ENCODE measurements at places on chromosomes 4 and X. TPM values are rescaled to one million over a fixed set of nuclear protein-coding genes. Genes with fewer than 3 reads are reported as not detected.

DNA sequence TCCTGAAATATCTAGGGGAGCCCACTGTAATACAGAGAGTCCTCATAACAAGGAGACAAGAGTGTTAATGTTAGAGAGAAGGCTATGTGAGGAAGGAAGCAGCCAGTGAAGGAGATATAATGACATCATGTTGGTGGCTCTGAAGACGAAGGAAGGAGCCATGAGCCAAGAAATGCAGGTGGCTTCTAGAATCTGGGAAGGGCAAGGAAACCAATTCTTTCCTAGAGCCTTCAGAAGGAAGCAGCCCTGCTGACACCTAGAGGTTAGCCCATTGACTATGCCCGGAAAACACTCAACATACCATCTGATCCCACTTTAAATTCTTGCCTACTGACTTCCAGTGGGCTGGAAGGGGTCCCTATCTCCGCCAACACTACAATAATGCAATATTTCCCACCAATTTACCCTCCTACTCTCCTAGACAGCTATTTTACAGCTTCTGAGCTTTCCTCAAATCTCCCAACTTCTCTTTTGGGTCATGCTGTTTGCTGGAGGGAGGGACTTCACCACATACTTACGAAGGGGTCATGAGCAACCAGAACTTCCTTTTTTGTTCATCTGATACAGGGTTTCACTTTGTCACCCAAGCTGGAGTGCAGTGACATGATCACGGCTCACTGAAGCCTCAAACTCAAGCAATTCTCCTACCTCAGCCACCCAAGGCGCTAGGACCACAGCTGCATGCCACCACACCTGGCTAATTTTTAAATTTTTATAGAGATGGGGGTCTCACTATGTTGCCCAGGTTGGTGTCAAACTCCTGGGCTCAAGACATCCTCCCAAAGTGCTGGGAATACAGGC, 25.2 kb upstream of the G3BP2 start:
- no peak overlapping the region for H3K4me3 ChIP-seq
- peaks cover 4% of the 10 kb centered on the region for H3K36me3 ChIP-seq
- no peaks in the 10 kb centered on the region for H3K4me1 ChIP-seq

DNA sequence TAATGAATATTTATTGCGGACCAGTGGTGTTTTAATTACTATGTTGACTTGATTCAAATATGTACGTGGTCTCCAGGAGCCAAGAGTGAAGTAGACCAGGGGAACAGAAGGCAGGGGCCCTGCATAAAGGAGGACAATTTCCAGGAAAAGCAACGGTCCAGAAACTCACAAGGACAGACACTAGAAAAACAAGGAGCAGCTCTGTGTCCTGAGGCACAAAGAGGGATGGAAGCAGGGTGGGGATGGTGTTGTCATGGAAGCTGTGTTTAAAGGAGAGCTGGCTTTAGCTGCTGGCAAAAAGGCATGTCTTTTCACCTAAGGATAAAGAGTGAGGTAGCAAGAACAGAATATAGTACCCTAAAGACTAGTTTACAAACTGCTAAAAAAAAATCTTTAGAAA, 254.1 kb upstream of the TENM3 start:
- H3K4me3 ChIP-seq: no peak overlapping the region
- peaks cover 18% of the 10 kb centered on the region for H3K4me1 ChIP-seq
- no peak overlapping the region for H3K27ac ChIP-seq
- peaks cover 5% of the 10 kb centered on the region for H3K36me3 ChIP-seq

DNA sequence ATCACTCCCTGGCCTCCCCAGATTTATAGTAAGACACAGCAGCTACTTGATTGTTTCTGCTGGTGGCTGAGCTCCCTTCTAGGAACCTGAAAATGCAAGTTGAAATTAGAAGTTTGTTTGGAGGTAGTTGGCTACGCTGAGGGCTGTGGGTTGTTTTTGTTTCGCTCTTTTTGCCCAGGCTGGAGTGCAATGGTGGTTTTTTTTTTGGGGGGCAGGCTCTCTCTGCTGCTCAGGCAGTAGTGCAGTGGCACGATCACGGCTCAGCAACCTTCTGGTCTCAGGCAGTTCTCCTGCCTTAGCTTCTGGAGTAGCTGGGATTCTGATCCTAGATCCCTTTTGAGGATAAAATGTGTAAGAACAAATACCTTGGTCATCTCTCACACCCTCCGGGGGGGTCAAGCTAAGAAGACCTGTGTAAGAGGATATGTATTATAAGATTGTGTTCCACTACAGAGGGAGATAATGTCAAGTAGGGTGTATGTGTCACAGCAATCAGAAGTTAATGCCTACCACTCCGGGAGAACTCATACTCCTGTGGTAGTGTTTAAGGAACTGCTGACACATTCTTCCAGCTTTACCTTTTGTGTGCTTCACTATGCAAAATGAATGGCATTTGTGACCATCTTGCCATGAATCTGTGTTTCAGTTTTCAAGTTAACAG, 9.7 kb downstream of the JADE1 start:
- H3K4me1 ChIP-seq: peaks cover 49% of the 10 kb centered on the region
- no peak for DNase-seq
- H3K27me3 ChIP-seq: no peaks in the 10 kb centered on the region
- no peak overlapping the region for H3K4me3 ChIP-seq
- no peaks in the 10 kb centered on the region for H3K36me3 ChIP-seq

- H3K27me3 ChIP-seq: peaks cover 1% of the 10 kb centered on the region
- no peaks in the 10 kb centered on the region for H3K4me1 ChIP-seq
- H3K4me3 ChIP-seq: no peak overlapping the region
- no peak overlapping the region for H3K27ac ChIP-seq
These were observed 23.3 kb upstream of the SCML2 start for GRCh38 chrX:18377796-18378195.

GRCh38 chrX:124232523-124233201, 99.8 kb upstream of the TEX13D start:
- no peaks in the 10 kb centered on the region for H3K4me1 ChIP-seq
- no peak overlapping the region for H3K27ac ChIP-seq
- no peaks in the 10 kb centered on the region for H3K27me3 ChIP-seq
- H3K4me3 ChIP-seq: no peak overlapping the region
- no peak for DNase-seq

DNA sequence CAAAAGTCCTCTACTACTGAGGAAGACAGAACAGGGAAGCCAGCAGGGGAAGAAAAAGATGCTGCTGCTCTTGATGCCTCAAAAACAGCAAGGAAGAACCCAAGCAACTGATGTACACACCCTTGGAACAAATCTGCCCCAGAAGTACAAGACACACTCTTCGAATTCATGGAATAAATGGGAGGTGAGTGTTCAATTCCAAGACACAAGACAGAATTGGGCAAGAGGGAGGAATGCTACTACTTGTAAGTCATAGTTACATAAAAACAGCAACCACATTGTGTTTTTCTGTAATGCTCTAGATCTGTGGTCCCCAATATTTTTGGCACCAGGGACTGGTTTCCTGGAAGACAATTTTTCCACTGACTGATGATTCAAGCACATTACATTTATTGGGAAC, 58.0 kb upstream of the H2AZ1 start:
- H3K27me3 ChIP-seq: no peaks in the 10 kb centered on the region
- no peak overlapping the region for H3K27ac ChIP-seq

DNA sequence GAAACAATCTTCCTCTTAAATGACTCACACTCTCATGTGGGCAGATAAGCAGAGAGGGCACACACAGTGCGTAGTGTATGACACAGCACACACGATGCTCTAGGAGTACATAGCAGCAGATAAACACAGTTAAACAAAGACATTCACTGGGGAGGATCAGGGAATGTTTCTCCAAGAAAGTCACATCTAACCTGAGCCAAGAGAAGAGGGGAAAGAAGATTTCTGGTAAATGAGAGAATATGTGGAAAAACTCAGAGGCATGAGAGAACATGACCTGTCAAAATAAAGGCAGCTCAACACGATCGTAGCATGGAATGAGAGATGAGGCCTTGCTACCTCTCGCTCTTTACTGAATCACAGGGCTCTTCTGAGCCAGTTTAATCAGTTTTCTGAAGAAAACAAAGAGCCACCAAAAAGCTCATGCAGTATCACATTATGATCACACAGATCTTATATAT, 251.0 kb downstream of the ANK2 start:
- peak overlapping the region; percentile 55 for H3K27ac ChIP-seq
- H3K4me1 ChIP-seq: peaks cover 23% of the 10 kb centered on the region
- no peaks in the 10 kb centered on the region for H3K27me3 ChIP-seq
- no peak for DNase-seq
- H3K4me3 ChIP-seq: no peak overlapping the region

DNA sequence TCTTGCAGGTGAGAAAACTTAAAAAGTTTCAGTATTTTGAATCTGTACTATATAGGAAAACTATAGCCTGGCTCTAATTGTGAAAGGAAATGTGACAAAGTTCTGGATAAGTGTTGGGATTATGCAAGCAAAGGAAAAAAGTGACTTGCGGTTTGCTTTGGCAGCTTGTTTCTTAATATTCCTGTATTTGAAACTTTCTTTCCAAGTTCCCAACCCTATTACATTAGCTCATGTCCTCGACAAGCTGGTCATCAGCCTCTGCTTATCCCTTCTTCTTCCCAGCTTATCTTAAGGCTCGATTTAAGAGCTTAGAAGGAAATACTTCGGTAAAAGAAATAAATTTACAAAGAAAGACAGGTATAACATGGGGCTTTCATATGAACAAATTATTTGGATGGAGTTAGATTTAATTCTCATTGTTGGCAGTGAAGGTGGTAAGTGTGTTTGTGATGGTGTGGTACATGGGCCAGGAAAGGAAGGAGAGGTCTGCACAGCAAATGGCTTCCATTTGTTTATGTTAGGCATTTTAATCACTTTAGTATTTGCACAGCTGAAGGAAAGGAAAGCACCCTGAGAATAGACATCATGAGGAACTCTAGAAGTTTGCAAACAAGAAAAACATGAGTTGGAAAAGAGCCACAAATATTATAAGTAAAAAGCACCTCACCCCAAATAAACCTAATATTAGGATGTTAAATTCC, 5.1 kb upstream of the MYOZ2 start:
- no peaks in the 10 kb centered on the region for H3K27me3 ChIP-seq
- DNase-seq: no peak

DNA sequence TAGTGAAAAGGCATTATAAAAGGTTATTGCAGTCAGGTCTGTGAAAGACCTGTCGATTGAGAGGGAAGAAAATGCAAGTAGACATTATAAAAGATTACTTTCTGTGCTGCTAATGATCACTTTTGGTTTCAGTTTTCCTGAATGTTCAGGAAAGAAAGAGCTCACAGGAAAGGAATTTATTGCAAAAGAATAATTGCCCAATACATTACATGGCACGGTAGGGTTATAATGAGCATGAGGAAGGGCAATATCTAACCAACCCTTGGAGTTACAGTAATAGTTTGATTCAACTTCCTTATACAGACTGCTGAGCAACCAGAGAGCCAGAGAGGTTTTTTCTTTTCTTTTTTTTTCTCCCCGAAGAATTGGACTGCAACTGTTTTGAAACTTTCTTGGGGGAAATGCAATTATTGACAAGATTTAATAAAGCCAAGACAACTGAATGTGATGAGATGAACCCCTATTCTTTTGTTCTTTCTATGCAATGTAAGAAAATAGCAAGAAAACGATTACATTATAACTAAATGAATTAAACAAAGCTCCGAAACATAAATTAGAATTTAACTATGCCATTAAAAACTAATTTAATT, 247.0 kb downstream of the C4orf33 start:
- H3K36me3 ChIP-seq: no peaks in the 10 kb centered on the region
- H3K4me1 ChIP-seq: peaks cover 52% of the 10 kb centered on the region
- peak overlapping the region; percentile 33 for H3K27ac ChIP-seq
- H3K27me3 ChIP-seq: peaks cover 3% of the 10 kb centered on the region

GRCh38 chr4:87068583-87069021, 133.8 kb downstream of the AFF1 start:
- H3K4me3 ChIP-seq: no peak overlapping the region
- H3K27ac ChIP-seq: peak overlapping the region; percentile 42
- H3K36me3 ChIP-seq: peaks cover 4% of the 10 kb centered on the region
- DNase-seq: no peak
- peaks cover 30% of the 10 kb centered on the region for H3K4me1 ChIP-seq

DNA sequence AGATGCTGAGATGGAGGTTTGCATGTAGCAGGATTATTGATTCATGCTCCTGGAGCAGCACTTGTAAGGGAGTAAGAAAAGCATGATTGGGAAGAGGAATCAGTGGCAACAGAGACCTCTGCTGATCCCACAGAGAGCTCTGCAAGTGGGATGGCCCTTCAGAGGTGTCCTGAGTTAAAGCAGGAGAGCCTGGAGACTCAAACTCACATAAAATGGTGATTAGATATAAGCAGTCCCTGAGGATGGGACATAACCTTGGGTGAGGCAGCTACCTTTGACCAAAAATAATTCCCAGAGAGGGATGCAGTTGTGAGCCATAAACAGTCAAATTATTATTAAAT, 25.4 kb upstream of the BMPR1B start:
- no peak overlapping the region for H3K4me3 ChIP-seq
- DNase-seq: no peak
- H3K4me1 ChIP-seq: no peaks in the 10 kb centered on the region
- no peak overlapping the region for H3K27ac ChIP-seq

GRCh38 chr4:65983061-65983460, 312.8 kb upstream of the EPHA5 start:
- no peak overlapping the region for H3K4me3 ChIP-seq
- DNase-seq: no peak
- H3K27me3 ChIP-seq: no peaks in the 10 kb centered on the region
- peaks cover 1% of the 10 kb centered on the region for H3K36me3 ChIP-seq
- H3K4me1 ChIP-seq: peaks cover 4% of the 10 kb centered on the region

DNA sequence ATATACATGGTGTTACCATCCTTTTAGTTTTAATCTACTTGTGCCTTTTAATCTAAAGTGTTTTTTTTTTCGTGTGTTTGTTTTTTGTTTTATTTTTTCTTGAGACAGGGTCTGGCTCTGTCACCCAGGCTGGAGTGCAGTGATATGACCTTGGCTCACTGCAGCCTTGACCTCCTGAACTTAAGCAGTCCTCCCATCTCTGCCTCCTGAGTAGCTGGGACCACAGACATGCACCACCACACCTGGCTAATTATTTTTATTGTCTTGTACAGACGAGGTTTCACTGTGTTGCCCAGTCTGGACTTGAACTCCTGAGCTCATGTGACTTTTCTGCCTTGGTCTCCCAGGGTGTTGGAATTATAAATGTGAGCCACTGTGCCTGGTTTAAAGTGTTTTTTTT, 33.1 kb downstream of the BMP2K start:
- no peak overlapping the region for H3K27ac ChIP-seq
- H3K27me3 ChIP-seq: no peaks in the 10 kb centered on the region
- no peak overlapping the region for H3K4me3 ChIP-seq
- peaks cover 8% of the 10 kb centered on the region for H3K4me1 ChIP-seq

Gene FAM47E
- 0.73 TPM for total RNA-seq

Gene SHROOM3
- 29.2 TPM for total RNA-seq

Gene SMIM10L2A
- 0.40 TPM for total RNA-seq

Gene CLCN5
- total RNA-seq: 12.4 TPM
